AG08395 (cell line): ENCODE measurements at places on chromosomes 6 and 20.

DNA sequence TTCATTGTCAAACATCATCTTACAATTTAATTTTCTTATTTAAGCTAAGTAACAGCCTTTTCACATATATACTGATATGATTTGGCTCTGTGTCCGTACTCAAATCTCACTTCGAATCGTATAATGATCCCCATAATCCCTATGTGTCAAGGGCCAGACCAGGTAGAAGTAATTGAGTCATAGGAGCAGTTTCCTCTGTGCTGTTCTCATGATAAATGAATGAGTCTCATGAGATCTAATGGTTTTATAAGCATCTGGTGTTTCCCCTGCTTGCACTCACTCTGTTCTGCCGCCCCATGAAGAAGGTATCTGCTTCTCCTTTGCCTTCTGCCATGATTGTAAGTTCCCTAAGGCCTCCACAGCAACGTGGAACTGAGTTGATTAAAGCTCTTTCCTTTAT is 25.1 kb upstream of the CMTR1 start:
- no peak for DNase-seq

- DNase-seq: no peak
Observed at GRCh38 chr6:153816366-153816765, 222.7 kb upstream of the OPRM1 start.

DNA sequence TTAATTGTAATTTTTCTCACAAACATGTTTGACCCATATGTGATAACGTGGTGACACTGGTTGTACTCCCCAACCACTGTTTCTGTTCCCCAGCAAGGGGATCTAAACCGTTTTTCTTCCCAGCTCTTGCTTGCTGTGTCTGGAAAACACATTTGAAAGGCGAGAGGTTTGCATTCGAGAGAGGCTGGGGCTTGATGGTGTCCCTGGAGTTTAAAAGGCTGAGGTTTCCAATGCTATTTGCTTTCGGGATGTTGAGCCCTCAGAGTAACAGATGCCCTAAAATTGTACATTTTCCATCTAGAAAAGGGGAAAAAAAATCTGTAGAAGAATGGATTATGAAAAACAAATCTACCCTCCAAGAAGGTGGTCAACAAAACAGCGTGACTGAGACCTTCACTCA is 35.4 kb downstream of the AKAP12 start:
- DNase-seq: no peak

GRCh38 chr20:32664012-32664677 is 9.6 kb downstream of the C20orf203 start:
- DNase-seq: no peak

GRCh38 chr6:89542866-89543265 is 95.7 kb downstream of the LYRM2 start:
- DNase-seq: no peak

DNA sequence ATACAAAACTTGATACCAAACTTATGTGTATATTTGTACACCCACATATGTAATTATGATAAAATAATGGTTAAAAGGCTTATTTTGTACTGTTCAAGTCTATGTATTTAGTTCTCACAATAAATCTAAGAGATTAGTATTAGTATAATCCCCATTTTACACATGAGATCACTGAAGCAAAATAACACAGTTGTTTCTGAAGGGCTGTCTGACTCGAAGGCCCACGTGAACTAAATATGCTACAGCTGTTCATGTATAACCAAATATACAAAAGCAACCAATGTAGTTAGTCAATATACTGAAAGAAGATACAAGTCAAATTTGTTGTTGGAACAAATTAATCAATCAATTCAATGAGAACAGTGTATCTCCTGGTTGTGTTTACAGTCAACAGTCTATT is 959.2 kb downstream of the EPHA7 start:
- DNase-seq: no peak

- no peak for DNase-seq
Observed at GRCh38 chr20:59631751-59632540, 27.6 kb downstream of the PHACTR3 start.

- no peak for DNase-seq
Observed at GRCh38 chr6:45667300-45667699, 289.6 kb upstream of the SUPT3H start.

GRCh38 chr6:156713548-156713947 is 63.6 kb upstream of the ARID1B start:
- DNase-seq: no peak

DNA sequence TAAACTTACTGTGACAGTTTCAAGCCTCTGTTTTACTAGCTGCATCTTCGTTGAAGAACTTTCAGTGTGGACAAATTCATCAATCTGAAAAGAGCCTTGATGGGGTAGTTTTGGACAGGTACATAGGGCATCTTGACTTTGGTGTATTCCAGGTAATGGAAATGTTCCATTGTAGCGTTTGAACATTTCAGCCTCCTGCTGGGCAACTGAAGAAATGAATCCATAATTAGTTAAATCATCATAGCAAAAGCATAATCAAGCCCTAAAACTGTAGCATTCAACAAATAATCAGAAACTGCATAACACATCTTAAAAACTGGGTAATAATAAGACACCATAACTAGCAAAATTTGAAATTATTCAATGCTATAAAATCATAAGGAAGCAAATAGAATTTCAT is 86.2 kb downstream of the AHI1 start:
- DNase-seq: peak; percentile 3
